ENCODE measurements at places on chromosomes 13 and 19.

GRCh38 chr19:8089664-8090601 lies 37.4 kb downstream of the CCL25 start:
- no peak for DNase-seq

- DNase-seq = no peak
These were observed 386.6 kb downstream of the DIAPH3 start for GRCh38 chr13:59776924-59777690.

- no peak for DNase-seq
These were observed 1.7 kb upstream of the PTGER1 start for GRCh38 chr19:14476673-14477401.

- peak; percentile 85 for DNase-seq
These were observed at the start of gene DKKL1 for GRCh38 chr19:49363268-49364082. DKKL1 (plus strand) TSS chr19:49363877; CDS start chr19:49363999, 122 bp downstream.

DNA sequence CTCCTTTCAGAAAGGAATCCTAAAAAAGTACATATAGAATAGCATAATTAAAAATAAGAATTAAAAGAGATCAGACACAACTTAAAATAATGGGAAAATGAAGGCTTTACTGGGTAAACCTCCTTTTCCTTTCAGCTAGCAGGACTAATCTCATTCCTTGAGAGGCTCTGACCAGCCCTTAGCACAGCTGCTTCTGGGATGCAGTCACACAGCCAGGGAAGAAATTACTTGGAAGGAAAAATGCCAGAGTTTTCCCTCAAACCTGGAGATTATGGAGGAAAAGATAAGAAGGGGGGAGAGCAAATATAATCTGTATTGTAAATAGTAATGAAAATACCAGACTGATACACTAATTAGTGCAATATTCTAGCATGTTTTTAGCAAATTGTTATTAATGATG lies 91.8 kb downstream of the LRCH1 start:
- DNase-seq = no peak

DNA sequence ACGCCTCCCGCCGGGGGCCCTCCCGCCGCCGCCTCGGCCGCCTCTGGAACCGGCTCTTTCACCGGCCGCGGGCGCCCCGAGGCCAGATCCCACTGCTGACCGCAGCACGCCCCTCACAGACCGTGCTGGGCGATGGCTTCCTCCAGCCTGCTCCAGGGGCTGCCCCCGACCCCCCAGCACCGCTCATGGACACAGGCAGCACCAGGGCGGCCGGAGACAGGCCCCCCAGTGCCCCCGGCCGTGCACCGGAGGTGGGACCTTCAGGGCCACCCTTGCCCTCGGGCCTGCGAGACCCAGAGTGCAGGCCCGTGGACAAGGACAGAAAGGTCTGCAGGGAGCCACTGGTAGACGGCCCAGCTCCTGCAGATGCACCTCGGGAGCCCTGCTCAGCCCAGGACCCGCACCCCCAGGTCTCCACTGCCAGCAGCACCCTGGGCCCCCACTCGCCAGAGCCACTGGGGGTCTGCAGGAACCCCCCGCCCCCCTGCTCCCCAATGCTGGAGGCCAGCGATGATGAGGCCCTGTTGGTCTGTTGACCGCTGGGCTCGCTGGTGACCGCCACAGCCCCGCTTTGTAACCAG lies 13.0 kb downstream of the LRP3 start:
- DNase-seq = no peak

DNA sequence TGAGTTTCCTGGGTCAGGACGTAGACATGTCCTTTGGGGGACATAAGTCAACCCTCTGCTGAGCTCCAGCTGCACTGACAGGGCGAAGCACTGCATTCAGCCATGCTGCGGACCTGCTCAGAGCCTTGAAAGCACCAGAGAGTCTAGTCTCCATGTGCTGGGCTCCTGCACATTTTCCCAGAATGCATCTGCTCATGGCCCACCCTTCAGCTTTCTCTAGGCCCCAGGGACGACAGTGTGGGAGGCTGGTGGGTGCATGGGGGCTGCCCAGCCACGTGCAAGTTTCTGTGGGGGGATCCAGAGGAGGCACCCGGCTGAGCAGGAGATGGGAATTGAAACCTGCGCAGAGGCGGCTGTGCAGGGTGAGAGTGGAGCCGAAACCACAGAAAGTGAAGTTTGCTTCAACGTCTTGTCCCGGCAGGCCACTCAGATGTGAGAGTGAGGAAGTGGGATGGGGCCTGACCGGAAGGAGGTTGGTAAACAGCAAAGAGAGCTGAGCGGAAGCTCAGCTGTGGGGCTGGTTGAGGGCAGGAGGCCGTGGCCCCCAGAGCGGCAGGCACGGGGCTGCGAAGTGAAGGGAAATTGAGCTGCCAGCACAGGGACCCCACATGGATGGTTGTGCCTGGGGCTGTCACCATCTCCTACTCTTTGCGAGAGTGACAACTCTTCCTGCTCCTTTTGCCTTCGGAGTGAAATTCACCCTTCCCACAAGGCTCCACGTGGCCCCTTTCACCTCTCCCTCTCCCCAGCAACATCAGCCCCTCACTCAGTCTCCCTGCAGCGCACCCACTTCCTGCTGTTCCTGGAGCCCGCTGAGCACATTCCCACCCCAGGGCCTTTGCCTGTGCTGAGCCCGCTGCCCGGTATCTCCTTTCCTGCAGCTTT lies 11.8 kb downstream of the PGLS start:
- DNase-seq = peak; percentile 74

GRCh38 chr13:54387625-54388024 lies 1359.0 kb downstream of the OLFM4 start:
- DNase-seq = no peak

GRCh38 chr19:11446652-11447301 lies 11.3 kb downstream of the PRKCSH start:
- DNase-seq = no peak

DNA sequence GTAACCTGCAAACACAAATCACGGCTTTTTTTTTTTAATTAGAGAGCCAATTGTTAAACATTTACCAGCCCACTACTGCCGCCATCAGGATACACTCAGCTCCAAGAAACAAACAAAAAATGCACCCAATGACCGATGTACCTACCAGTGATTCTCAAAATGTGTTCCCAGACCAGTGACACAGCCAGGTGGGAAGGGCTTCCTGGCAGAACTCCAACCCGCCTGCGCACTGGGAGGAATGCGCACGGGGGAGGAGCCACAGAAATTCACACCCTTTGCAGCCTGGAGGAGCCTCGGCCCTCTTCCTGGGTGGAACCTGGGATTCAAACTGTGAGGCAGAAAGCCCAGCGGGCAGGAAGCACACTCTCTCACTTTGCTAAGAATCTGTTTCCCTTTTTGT lies 255.9 kb downstream of the TBC1D4 start:
- no peak for DNase-seq

DNA sequence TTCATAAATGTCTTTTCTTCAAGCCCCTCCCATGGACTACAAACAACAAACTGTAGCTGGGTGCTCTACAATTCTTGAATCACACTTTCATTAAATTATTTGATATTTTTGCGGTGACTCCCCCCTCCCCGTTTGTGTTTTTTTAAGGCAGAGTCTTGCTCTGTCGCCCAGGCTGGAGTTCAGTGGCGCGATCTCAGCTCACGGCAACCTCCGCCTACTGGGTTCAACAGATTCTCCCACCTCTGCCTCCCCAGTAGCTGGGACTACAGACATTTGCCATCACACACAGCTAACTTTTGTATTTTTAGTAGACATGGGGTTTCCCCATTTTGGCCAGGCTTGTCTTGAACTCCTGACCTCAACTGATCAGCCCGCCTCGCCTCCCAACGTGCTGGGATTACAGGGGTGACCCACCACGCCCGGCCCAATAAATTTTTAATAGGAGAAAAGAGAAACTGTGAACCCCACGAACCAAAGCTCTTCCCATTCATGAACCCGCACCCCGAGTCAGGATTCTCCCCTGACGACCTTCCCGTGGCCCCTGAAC lies 703 bp downstream of the ZNF506 start:
- no peak for DNase-seq

DNA sequence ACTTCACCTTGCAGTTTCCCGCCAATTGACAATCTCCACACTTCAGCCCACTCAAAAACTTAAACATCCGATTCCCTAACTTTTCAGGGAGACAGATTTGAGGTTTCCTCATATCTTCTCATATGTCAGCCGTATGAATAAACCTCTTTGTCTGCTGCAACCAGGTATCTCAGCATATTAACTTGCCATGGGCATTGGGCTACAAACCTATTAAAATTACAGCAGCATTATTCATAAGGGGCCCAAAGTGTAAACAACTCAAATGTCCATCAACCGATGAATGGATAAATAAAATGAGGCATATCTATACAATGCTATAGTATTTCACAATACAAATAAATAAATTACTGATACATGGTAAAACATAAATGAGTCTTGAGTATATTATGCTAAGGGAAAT lies 179.4 kb upstream of the ATXN8OS start:
- DNase-seq = no peak

DNA sequence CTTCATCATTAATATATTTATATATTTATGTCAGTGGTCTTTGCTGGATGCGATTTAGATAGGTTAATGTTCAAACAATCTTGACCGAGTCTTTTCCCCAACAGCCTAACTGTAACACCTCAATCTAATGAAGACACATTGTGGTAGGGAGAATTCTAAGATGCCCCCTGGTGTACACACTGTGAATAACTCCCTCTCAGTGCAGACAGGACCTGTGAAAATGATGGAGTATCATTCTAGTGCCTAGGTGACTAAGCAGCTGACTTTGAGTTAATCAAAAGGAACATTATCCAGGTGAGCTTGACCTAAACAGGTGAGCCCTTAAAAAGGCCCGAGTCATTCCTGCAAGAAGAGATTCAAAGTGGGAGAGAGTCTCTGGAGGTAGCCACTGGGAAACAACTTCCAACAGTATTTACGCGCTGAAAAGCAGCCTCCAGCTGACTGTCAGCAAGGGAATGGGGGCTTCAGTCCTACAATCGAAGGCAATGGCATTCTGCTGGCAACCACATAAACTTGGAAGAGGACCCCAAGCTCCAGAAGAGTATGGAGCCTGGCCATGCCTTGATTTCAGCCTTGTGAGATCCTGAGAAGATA lies 28.0 kb upstream of the KBTBD7 start:
- DNase-seq = peak; percentile 43

- DNase-seq = no peak
These were observed 17.5 kb upstream of the HTR2A start for GRCh38 chr13:46914341-46914740.

GRCh38 chr13:41413872-41414271 lies 43.5 kb upstream of the RGCC start:
- DNase-seq = no peak

DNA sequence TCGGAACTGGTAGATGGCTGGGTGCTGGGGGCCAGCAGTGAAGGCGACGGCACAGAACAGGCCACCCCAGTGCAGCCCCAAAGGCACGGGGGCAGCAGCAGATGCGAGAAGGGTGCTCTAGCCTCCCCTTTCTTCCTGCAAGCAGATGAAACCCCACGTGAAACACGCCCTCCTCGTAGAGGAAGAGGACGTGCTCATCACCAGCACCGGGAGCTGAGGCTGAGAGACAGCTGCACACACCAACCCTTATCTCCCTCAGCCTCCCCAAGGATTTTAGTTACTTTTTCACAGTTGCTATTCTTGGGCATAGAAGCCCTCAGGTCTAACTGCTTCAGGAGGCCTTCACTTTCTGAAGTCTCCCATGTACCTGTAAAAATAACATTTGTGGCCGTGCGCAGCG lies 11.9 kb downstream of the ZNF787 start:
- no peak for DNase-seq

DNA sequence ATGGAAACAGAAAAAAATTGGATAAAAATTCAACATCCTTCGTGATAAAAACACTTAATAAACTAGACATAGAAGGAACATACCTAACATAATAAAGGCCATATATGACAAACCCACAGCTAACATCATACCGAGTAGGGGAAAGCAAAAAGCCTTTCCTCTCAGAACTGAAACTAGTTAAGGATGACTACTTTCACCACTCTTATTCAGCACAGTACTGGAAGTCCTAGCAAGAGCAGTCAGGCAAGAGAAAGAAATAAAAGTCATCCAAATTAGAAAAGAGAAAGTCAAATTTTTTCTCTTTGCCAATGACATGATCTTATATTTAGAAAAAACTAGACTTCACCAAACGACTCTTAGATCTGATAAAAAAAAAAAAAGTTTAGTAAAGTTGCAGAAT lies 25.8 kb upstream of the SLC7A9 start:
- no peak for DNase-seq

GRCh38 chr19:23706657-23707056 lies 19.6 kb upstream of the ZNF675 start:
- DNase-seq = no peak

DNA sequence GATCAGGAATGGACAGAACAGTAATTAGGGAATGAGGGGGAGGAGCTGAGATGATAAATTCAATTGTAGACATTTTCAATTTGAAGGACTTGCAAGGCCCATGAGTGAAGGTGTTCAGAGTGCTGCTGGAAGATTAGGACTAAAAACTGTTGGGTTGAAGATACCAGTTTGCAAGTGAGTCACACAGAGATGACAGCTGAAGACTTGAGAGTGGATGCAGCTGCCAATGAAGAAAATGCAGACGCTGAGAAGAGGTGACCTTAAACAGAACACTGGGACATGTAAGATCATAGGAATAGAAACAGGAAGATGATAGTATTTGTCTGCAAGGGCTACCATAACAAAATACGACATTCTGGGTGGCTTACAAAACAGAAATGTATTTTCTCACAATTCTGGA lies 1716.5 kb upstream of the SLC10A2 start:
- DNase-seq = no peak

DNA sequence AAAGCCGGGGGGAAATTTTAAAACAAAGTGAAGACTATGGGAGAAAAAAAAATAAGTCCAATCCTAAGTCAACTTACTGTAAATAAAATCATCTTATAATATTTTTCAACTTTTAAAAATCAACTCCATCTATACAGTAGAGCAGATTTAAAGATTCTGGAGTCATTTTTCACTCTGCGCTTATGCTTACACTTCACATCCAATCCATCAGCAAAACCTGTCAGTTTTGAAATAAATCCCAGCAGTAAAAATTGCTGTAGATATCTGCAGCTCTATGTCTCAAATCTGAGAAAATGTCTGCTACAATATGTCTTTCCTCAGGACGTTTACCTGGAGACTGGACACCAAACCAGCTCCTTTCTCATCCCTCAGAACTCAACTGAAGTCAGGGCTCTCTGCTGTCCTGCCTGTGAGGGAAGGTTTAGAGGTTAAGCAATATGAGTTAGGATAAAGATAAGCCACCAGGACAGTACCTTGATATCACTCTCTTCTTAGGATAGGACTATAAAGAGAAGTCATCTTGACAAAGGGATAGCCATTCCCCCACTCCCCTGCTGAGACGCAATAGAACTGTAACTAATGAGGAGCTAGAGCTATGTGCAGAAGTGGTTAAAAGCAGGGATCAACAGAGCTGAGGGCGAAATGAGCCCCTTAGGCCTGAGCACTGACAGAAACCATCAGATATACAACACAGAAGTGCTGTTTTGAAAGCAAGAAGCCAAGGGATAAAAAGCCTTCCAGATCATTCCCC lies 254.7 kb upstream of the KLHL1 start:
- DNase-seq = no peak

GRCh38 chr13:33512880-33513554 lies 227.5 kb upstream of the STARD13 start:
- DNase-seq = no peak

DNA sequence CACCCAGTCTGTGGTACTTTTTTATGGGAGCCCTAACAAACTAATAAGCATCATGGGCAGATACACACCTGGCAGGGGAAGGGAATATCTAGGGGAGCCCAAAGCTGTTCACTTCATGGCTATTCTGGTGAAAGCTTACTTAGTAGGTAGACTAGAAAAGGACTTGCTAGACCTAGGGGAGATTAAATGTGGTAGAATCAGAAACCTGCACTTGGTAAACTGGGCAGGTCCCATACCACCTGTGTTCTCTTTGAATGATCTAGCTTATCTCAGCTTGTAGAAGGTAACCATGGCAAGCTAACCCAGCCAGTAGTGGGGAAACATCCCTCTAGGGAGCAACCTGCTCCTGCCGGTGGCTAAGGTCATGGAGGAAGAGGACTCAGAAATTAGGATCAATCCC lies 113.9 kb upstream of the TMTC4 start:
- no peak for DNase-seq
